Activated naive CD4-positive, alpha-beta T cell treated with Interleukin-2 at 50 U/mL for 16 hours (primary cell): ENCODE measurements at places on chromosomes 2 and 18.
A peak's percentile ranks its signal among the peaks of the same experiment; 100 is the strongest.

- no peak for DNase-seq
Observed at GRCh38 chr18:57220480-57220879, 73.6 kb downstream of the BOD1L2 start.

DNA sequence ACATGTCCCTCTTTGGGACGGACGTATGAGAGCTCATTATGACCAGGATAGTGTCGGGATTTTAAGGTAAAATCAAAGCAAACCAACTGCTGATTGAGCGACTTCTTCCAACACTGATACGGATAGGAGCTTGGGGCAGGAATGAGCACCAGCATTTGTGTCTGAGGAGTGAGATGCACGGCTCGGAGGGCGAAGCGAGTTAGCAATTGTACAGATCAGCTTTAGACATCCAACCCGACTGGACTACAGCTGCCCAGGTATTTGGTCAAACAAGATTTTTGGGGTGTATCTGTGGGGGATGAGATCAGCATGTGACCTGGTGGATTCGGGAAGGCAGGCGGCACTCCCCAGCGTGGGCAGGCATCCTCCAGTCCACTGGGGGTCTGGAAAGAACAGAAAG, 76.1 kb downstream of the NDUFA10 start:
- DNase-seq: no peak

GRCh38 chr2:145287736-145288135, 767.8 kb upstream of the ZEB2 start:
- no peak for DNase-seq

- peak; percentile 10 for DNase-seq
Observed at GRCh38 chr18:67417864-67418523, 98.5 kb downstream of the DSEL start.
